ENCODE measurements at places on chromosomes 3 and 15.
A peak's percentile ranks its signal among the peaks of the same experiment; 100 is the strongest.

GRCh38 chr15:48391950-48392349 is 60.7 kb downstream of the DUT start:
- no peak for DNase-seq

- DNase-seq = peak; percentile 17
Observed at GRCh38 chr15:28110481-28110881, 11.4 kb upstream of the OCA2 start.

GRCh38 chr15:77907824-77908751 is 169.4 kb downstream of the TBC1D2B start:
- DNase-seq = no peak

- no peak for DNase-seq
Observed at GRCh38 chr15:65354835-65355172, 23.0 kb downstream of the IGDCC3 start.

- no peak for DNase-seq
Observed at GRCh38 chr3:192906940-192907339, 10.7 kb downstream of the MB21D2 start.

GRCh38 chr3:98005438-98005837 is 29.7 kb downstream of the GABRR3 start:
- no peak for DNase-seq

GRCh38 chr3:128207951-128208350 is 54.7 kb downstream of the EEFSEC start:
- DNase-seq = no peak

GRCh38 chr15:67366904-67367303 is 112.3 kb downstream of the IQCH start:
- no peak for DNase-seq

- no peak for DNase-seq
Observed at GRCh38 chr15:75721923-75722870, 9.5 kb upstream of the CSPG4 start.

GRCh38 chr3:30297112-30297511 is 309.3 kb upstream of the TGFBR2 start:
- DNase-seq = no peak

- DNase-seq = no peak
Observed at GRCh38 chr3:35651851-35652250, 12.5 kb downstream of the ARPP21 start.

- peak; percentile 28 for DNase-seq
Observed at GRCh38 chr15:71802770-71803169, 7.6 kb upstream of the NR2E3 start.

DNA sequence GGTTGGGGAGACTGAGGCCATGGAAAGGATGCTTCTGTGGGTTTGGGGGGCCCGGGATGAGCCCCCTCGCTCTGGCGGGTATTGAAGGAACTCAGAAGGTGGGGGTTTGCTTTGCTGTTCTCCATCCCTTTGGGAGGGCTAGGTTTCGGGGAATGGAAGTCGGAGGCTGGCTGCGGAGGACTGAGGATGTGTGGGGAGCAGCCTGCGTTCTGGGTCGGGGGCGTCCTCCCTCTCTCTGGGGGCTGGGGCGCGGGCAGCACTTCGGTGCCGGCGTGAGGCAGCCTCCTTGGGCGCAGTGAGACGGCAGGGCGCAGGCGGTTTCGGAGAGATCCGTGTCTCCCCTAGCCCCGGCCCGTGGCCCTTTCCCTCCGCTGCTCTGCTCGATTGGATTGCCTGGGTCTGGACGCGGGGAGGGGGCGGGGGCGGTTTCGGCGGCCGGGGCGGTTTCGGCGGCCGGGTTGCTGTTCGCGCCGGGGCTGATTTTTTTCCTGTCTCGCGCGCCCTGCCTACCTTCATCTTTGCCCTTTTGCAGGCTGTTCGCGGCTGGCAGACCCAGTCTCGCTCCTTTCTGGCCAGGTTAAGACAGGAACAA is 1.4 kb downstream of the PTPRG start:
- DNase-seq = no peak

DNA sequence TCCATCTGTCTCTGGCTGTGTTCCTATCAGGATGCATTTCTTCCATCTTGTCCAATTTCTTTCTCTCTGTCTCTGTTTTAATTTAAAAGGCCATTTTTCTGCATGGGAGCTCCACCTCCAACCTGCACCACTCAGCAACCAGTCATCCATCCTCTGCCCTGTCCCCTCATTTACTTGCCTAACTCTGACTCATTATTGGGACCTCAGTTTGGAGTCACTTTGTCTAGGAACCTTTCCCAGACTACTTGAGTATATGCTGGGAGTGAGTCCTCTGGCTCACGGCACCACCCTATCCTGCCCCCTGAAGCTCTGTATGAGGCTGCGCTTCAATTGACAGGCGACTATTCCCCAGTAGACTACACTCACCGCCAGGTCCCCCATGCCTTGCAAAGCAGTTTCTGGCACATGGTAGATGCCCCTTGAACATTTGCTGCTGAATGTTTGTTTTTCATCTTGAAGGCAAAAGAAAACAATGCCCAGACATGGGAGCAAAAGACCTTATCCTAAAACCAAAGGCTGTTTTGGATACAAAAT is 513.3 kb upstream of the CFAP20DC start:
- DNase-seq = no peak

- no peak for DNase-seq
Observed at GRCh38 chr3:78838362-78838761, 929.4 kb downstream of the ROBO1 start.

DNA sequence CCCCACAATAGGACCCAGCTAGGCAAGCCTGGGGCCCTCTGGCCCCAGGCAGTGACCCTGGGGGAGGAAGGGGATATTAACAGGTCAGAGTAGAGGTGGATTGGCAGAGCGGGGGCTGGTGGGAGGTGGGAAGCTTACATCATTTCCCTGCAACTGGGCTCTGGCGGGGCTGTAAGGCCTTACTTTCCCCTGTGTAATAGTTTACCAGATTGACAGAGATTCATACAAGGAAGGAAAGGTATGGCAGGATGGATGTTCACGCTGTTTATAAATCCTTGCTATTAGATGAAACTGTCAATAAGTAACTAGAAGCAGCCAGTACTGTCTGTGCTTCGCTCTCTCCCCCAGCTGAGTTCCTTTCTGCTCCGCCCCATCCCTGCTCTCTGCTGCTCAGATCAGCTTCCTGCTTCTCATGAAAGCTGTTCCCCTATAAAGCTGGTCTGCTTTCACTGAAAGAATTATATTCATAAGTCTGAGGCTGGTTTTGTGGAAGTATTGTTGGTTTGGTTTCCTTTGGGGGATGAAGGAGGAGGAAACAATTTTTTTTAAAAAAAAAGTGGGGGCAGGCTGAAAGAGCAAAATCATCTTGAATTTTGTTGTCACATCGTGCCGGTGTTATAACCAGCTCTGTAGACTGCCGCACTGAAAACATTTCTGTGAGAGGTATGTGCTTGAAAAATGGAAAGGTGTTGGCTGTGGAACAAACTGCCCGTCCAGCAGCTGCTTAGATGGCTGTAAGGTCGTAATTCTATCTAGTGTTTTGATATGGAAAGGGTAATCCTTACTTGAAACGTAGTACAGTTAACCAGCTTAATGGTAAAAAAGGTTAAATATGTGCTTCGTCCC is 76.4 kb downstream of the BBX start:
- DNase-seq = peak; percentile 62

DNA sequence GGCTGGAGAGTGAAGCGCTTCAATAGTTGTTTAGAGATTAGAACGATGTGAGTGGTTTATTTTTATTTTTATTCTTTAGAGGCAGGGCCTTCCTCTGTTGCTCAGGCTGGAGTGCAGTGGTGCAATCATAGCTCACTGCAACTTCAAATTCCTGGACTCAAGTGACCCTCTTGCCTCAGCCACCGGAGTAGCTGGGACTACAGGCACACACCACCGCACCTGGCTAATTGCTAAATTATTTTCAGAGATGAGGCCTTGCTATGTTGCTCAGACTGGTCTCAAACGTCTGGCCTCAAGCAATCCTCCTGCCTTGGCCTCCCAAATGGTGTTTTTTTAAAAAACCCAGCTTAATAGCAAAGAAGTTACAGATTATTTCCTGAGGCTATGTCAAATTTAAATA is 29.0 kb downstream of the PPARG start:
- no peak for DNase-seq

- no peak for DNase-seq
Observed at GRCh38 chr3:24235121-24235520, 259.5 kb downstream of the THRB start.

GRCh38 chr15:69703532-69704187 is 251.0 kb downstream of the RPLP1 start:
- no peak for DNase-seq

- DNase-seq = no peak
Observed at GRCh38 chr3:113783980-113784379, 37.1 kb downstream of the ATP6V1A start.

DNA sequence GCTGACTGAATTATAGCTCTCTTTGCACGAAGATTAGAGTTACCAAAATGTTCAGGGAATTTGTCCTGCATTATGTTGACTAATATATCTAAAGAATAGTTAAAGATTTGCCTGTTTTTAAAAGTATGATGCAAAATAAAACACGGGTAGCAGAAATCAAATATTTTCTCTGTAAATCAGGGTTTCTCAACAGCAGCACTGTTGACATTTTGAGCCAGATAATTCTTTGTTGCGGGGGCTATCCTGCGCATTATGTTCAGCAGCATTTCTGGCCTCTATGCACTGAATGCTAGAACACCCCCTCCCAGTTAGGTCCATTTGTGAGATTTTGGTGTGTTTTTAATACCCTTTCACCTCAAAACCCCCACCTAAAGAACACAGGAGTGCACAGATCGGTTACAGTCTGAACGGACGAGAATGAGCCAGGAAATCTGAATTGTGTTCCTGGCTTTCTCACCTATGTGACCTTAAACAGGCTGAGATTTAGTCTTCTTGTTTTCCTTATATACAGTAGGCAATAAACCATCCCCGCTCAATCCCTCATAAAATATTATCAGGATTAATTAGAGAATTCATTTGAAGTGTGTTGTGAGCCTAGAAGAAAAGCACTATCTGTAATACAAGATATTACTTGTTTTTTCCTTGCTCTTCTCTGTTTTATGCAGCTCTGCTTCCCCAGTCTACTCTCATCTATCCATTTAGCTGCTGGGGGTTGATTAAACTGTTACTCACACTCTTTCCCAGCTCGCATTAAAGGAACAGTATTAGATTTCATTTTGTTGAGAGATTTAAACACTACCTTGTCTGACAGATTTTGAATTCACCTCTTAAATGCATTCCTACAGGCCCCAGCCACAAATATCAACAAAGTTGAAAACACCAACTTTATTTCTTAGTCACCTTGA is 247.5 kb upstream of the GOLIM4 start:
- no peak for DNase-seq

DNA sequence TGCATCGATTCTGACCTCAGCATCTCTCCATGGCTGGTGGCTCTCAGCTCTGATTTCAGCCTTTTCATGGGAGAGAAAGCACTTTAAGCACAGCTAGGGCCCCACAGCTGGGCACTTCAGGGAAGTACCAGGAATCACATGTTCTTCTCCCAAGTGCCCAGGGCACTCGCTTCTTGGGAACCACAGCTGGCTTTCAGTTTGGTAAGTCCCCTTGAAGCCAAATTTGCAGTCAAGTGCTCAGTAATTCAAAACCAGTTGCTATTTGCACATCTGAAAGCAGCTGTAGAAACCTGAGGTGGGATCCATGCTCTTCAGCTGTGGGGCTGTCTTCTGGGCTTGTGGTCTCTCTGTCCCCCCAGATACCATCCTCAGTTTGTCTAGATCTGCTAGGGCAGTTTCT is 12.8 kb downstream of the GABRA5 start:
- DNase-seq = no peak

- no peak for DNase-seq
Observed at GRCh38 chr3:189776149-189776824, 145.1 kb downstream of the TP63 start.

GRCh38 chr3:78926523-78926922 is 841.3 kb downstream of the ROBO1 start:
- no peak for DNase-seq

GRCh38 chr3:66441129-66441528 is 59.7 kb downstream of the LRIG1 start:
- no peak for DNase-seq

GRCh38 chr15:74889390-74889882 is 406 bp upstream of the MPI start:
- DNase-seq = peak; percentile 43

GRCh38 chr15:31116423-31117030 is 15.0 kb upstream of the TRPM1 start:
- no peak for DNase-seq

- no peak for DNase-seq
Observed at GRCh38 chr15:32993285-32993684, 201.2 kb downstream of the FMN1 start.

DNA sequence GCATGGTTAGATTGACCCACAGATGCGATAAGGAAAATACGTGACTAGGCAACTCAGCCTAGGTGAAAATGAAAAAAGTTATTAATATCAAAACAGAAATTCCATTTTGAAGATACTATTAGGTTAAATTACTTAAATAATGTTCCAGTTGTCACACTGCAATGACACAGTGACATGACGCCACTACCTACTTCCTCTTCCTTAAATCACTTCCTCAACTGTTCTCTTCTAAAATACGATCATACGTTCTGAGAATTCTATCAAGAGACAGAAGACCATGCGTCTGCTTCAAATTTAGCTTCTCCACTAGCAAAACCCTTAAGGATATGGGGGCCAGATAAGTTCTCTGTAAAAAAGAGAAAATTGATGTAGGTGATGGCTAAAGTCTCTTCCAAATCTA is 18.2 kb downstream of the CMTM6 start:
- no peak for DNase-seq

DNA sequence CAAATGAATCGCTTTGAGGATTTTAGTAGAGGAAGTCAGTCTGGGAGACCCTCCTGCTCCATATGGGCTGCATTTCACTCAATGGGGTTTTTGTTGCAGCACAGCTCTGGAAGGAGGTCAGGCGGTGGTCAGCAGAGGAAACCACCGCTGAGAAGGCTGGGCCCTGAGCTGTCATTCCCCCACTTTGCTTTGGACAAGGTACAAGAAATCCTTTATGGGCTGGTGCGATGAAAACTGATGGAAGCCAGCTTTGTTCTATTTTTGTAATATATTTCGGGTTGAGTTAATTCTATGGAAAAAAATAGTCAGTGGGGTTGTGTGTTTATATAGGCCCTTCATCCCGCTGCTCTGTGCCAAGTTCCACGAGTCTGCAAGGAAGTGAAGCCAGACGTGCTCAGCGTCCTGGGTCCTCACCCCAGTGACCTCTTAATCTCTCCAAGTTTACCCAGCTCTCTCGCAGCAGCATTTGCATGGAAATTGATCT is 157.1 kb upstream of the TMC3 start:
- no peak for DNase-seq

DNA sequence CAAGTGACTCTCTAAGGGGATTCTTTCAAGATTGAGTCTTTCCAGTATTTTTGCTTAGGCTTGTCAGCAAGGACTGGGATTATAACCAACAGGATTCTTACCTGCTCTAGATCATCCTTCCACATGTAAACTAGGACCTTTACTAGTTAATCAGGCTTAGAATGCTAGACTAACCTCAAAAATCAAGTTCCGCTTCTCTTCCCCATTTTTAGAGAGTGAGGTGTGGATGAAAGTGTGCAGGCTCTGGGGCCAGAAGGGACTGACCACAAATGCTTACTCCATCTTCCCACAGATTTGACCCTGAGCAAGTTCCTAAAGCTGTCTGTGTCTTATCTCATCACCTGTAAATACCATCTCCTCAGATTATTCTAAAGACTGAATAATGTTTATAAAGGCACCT is 89.5 kb upstream of the IL12A start:
- DNase-seq = no peak

- DNase-seq = no peak
Observed at GRCh38 chr3:4845882-4846281, 133.4 kb upstream of the BHLHE40 start.
